Hippocampal formation (tissue), 2 donors: ENCODE measurements at places on chromosomes 6 and 20.

DNA sequence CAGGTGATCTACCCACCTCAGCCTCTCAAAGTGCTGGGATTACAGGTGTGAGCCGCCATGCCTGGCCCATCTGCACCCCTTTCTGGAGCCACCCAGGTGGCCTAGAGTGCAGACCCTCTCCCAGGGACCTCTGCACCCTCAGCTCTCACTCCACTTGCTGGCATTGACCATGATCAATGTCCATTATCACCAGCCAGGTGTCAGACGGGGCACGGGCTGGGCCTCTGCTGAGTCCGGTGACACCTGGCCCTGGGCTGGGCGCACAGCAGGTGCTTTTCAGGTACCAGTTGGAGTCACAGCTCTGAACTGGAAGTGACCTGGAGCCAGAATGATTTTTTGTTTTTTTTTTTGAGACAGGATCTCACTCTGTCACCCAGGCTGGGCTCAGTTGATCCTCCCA is 91.8 kb upstream of the PMEPA1 start:
- DNase-seq, result no peak

DNA sequence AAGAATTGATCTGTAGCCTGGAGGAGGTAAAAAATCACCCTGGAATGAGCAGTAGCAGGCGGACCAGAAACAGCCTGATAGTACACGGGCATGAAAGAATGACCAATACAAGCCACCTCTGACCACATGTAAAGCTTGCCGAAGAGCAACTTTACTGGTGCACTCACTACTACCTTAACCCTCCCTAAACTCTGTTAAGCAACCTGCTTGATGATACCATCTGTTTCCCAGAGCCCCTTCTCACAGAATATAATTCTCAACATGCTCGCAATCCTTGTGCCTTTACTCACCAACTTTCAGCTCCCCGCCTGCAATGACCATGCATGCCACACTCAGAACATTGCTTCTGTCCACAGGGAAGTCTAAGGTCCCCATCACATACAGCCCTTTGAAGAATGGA is 296.5 kb downstream of the PKHD1 start:
- no peak for DNase-seq

DNA sequence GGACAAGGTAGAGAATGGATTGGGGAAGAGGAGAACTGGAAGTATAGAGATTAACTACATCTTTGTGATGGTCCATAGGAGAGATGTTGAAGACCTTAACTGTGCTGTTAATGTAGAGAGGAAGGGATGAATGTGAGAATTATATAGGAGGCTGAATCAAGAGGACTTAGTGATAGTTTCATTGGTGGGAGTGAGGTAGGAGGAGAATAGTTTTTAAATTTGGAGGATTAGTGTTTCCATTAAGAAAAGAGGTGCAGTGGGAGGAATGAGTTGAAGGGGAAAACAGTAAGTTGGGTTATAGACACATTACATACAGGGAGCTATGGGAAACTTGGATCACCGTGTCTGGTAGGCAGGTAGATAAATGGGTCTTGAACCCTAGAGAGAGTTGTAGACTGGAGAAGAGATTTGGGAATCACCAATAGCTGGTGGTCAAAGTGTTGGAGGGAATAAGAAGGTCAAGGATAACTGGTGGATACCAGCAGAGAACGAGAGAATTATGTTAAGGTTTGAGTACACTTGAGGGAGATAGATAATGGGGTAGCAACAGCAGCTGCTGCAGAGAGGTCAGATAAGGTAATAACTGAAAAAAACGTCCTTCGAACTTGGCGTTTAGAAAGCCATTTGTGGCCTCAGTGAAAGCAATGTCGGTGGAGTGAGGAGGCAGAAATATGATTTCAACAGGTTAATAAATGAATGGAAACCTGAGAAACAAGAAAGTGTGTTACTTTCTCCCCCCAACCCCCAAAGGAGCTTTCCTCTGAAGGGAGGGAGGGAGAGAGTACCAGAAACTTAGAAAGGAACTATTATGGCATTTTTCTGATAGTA is 3.1 kb downstream of the C6orf89 start:
- no peak for DNase-seq

- DNase-seq, result no peak
Observed at GRCh38 chr6:27478141-27478705, 5.3 kb upstream of the ZNF184 start.

- DNase-seq, result no peak
Observed at GRCh38 chr6:166408936-166409755, 26.4 kb upstream of the MPC1 start.

- no peak for DNase-seq
Observed at GRCh38 chr6:124755321-124755720, 206.9 kb upstream of the RNF217 start.

GRCh38 chr20:64058536-64058935 is 4.5 kb upstream of the TCEA2 start:
- no peak for DNase-seq

GRCh38 chr6:15502446-15503345 is 160.1 kb downstream of the DTNBP1 start:
- no peak for DNase-seq

- DNase-seq, result no peak
Observed at GRCh38 chr20:35871259-35871771, 83.0 kb downstream of the SCAND1 start.

GRCh38 chr6:167764215-167764614 is 62.5 kb upstream of the AFDN start:
- no peak for DNase-seq

DNA sequence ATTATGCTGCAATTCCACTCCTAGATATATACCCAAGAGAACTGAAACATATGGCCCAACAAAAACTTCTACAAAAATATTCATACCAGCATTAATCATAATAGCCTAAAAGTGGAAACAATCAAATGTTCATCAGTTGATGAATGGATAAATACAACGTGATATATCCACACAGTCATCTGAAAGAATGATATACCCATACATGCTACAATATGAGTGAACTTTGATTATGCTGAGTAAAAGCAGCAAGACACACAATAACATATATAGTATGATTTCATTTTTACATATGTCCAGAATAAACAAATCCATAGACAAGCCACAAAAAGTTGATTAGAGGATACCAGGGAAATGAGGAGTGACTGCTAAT is 30.7 kb downstream of the CDK19 start:
- DNase-seq, result no peak

DNA sequence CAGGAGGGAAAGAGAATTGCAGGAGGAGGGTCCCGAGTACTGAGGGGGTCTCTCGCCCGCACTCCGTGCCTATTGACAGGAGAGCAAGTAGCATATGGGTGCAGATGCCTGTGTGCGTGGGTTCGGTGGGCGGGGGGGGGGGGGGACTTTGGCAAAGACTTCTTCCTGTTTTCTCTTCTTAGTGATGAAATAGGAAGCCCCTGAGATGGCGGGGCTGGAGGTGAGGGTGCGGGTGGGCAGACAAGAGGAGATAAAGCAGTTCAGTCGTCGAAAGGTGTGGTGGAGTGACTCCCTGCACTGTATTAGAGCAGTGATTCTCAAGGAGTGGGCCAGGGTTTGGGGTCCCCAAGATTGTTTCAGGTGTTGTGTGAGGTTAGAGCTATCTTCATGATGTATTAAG is 3.7 kb downstream of the NAA20 start:
- no peak for DNase-seq

- DNase-seq, result no peak
Observed at GRCh38 chr20:54848984-54849538, 373.7 kb downstream of the DOK5 start.
